Smooth muscle cell of trachea (primary cell): ENCODE measurements at places on chromosomes 11 and 22. TPM values are rescaled to one million over a fixed set of nuclear protein-coding genes. Genes with fewer than 3 reads are reported as not detected.

POLD4 gene
- 25.6 and 60.2 TPM in 2 replicates for total RNA-seq

MGAT3 gene
- total RNA-seq = not detected in 2 replicates

PRR33 gene
- total RNA-seq = not detected in 2 replicates

NLRP6 gene
- total RNA-seq = not detected in 2 replicates

RASD2 gene
- under 0.01 and 0.17 TPM in 2 replicates for total RNA-seq

CSF2RB gene
- total RNA-seq = 0.44 TPM in 1 of 2 replicates, not detected in the other

KCNQ1 gene
- under 0.01 and 0.66 TPM in 2 replicates for total RNA-seq

MRGPRE gene
- total RNA-seq = not detected in 2 replicates

POU2AF1 gene
- not detected in 2 replicates for total RNA-seq

NUP160 gene
- total RNA-seq = 25.3 and 45.2 TPM in 2 replicates

SPI1 gene
- total RNA-seq = not detected in 2 replicates

OR10G4 gene
- not detected in 2 replicates for total RNA-seq

CRYBB2 gene
- not detected in 2 replicates for total RNA-seq

CDHR5 gene
- under 0.01 TPM in 1 of 2 replicates, not detected in the other for total RNA-seq

CARD18 gene
- total RNA-seq = not detected in 2 replicates

GLYATL2 gene
- total RNA-seq = 1.7 and 5.5 TPM in 2 replicates

PGR gene
- total RNA-seq = 0.17 and 0.58 TPM in 2 replicates

PHLDA2 gene
- 2.3 and 5.5 TPM in 2 replicates for total RNA-seq

NXPE1 gene
- total RNA-seq = not detected in 2 replicates
